ENCODE measurements at places on chromosomes 3 and 15.
A peak's percentile ranks its signal among the peaks of the same experiment; 100 is the strongest.

DNA sequence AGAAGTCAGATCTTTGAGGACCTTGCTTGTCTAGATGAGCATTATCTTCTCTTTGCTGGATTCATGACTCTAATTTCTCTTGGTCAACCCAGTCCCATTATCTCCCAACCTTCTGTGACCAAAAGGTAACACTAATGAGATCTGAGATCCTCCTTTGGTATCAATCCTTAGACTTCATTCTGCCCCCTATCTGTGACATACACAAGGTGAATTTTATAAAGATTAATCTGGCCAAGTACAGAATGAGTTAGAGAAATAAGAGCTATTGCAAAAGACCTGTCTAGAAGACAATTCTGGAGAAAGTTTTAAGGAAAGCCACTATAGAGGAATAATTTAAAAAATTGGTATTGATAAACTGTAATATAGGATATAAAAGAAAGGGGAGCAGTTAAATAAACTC, 113.8 kb upstream of the KCNMB2 start:
- DNase-seq = no peak

- no peak for DNase-seq
Measured at GRCh38 chr3:134013280-134013679, 16.4 kb downstream of the SLCO2A1 start.

- DNase-seq = no peak
Measured at GRCh38 chr3:21441821-21442220, 309.2 kb downstream of the ZNF385D start.

DNA sequence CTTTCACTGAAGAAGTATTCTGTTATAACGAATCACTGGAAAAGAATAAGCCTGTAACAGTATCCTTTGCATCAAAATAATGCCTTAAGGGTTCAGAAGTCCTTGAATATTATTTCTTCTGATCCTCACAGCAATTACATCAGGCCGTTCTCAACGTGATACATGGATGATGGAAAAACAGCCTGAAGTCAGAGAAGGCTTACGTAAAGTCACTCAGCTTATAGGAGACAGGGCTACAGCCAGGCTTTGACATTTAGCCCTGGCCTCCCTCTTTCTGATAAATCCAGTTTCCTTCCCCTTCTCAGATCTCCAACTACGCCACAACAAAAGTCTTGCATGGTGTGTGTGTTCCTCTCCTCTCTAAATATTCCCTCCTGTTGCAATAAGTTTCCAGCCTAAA, 131.9 kb downstream of the ANO10 start:
- no peak for DNase-seq

GRCh38 chr15:47331829-47332393, 385.4 kb upstream of the SEMA6D start:
- DNase-seq = peak; percentile 48

DNA sequence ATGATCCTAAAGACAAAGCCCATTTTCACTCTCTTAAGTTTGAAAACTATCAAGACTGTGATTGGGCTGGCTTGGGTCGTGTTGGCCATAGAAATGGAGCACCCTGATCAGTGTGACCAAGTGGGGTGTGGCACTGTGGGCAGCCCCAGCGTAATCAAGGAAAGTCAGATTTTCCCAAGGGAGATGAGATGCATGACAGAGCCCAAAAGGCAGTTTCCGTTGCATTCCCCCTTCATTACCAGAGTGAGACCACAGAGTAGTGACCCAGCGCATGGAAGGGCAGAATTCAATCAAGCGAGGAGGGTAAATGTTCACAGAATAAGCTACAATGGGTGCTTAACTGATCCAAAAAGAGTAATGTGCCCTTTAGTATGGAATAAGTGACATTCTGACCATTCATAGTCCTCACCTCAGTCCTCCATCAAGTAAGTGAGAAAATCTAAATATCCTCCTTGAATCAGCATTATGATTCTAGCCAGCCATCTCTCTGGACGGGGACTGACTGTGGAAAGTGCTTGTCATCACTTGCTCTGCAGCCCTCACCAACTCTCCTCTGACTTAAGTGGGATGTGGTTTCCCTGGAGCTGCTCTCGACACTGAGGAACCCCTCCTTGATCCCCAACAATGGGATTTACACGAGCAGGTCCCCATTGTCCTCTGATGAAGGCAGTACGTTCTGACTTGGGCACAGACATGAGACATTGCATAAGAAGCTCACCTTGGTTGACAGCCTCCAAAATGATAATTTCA, 430.5 kb downstream of the OCA2 start:
- DNase-seq = no peak

GRCh38 chr3:12993517-12994356, 79.5 kb downstream of the IQSEC1 start:
- peak; percentile 65 for DNase-seq

DNA sequence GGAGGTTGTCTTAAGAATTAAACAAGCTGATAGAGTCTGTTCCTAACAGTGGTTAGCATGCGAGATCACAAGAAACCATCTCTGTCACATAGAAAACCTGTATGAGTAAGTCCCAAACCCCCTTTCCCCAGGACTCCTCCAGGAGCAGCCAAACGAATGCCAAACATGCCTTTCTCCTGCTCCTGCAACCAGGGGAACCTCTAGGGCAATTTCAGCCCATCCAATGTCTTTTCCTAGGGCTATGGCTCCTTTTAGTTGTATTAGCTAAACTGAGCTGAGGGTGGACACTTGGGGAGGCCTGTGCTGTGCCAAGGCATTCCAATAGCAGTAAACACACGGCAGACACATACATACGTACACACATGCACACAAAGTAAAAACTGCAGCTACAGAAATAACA, 36.5 kb upstream of the TIMP4 start:
- no peak for DNase-seq
